ENCODE measurements at places on chromosomes 5 and 9.

GRCh38 chr5:53019320-53019719 is 30.2 kb downstream of the ITGA2 start:
- H3K27ac ChIP-seq = no peak overlapping the region
- no peaks in the 10 kb centered on the region for H3K27me3 ChIP-seq
- no peaks in the 10 kb centered on the region for H3K4me1 ChIP-seq
- no peaks in the 10 kb centered on the region for H3K36me3 ChIP-seq
- no peak overlapping the region for H3K4me3 ChIP-seq

- no peaks in the 10 kb centered on the region for H3K27me3 ChIP-seq
- H3K4me1 ChIP-seq = no peaks in the 10 kb centered on the region
- no peaks in the 10 kb centered on the region for H3K36me3 ChIP-seq
- no peak overlapping the region for H3K4me3 ChIP-seq
Observed at GRCh38 chr5:20305463-20305862, 317.5 kb upstream of the CDH18 start.

- H3K36me3 ChIP-seq = no peaks in the 10 kb centered on the region
- no peak overlapping the region for H3K27ac ChIP-seq
- DNase-seq = no peak
- no peaks in the 10 kb centered on the region for H3K27me3 ChIP-seq
Observed at GRCh38 chr5:157159209-157159751, 6.8 kb downstream of the GARIN3 start.

DNA sequence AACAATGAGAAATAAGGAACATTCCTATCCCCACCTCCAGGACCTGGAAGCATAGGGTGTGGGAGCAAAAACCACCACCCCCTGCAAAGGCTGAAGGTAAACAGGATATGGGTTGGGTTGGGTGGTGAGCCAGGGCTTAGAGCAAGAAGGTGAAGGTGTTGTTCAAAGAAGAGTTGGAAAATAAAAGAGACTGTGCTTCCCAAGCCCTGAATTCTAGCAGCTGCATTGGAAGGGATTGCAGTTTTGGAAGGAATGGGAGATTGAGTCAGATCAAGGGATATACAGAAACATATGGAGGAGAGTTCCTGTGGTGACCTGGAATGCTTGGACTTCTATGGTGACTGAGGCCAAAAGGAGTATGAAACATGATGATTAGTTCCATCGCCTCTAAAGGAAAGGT is 24.7 kb upstream of the MTAP start:
- DNase-seq = no peak
- no peak overlapping the region for H3K4me3 ChIP-seq
- no peaks in the 10 kb centered on the region for H3K36me3 ChIP-seq
- H3K4me1 ChIP-seq = no peaks in the 10 kb centered on the region
- no peaks in the 10 kb centered on the region for H3K27me3 ChIP-seq

GRCh38 chr9:115882911-115883310 is 270.7 kb upstream of the PAPPA start:
- H3K4me1 ChIP-seq = no peaks in the 10 kb centered on the region
- no peak for DNase-seq
- no peaks in the 10 kb centered on the region for H3K27me3 ChIP-seq
- no peak overlapping the region for H3K27ac ChIP-seq
- no peaks in the 10 kb centered on the region for H3K36me3 ChIP-seq
- no peak overlapping the region for H3K4me3 ChIP-seq

DNA sequence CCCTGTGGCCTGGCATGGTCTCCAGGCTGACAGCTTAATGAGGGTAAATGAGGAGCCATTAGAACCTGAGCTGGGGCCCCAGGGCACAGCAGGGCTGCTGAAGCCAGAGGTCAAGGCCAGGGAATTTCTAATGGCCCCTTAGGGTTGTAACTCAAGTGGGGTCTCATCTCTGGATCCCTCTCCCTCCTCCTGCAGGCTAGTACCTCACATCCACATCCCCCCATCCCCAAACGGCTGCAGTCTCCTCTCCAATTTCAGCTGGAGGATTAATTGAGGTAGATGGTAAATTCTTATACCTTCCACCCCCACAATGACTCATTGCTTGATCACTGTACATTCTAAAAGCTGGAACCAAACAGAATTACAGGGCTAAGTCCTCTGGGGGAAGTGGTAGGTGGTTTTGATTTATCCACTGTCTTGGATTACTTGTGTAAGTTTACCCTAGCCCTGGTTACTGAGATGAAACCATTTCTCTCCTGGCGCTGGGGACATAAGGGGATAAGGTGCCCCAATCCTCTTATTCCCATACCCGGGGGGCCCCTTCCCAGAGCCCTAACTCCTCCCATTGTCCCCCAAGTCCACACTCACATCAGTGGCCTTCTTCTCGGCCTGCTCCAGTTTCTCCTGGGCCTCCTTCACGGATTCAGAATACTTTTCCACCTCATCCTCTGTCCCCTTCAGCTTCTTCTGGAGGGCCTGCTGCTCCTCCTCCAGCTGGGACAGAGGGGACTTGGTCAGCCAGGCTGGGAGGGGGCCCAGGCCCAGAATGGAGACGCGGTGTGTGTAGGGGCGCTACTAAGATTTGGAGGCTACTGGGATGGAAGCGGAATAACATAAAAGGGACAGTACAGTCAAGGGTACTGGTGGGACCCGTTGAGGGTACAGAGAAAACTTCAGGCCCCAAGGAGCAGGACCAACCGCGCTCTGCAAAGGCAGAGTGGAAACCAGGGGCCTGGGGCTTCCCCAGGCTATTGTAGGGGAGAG is 875 bp downstream of the TPM2 start:
- H3K27me3 ChIP-seq = no peaks in the 10 kb centered on the region
- no peak for DNase-seq
- peak overlapping the region; percentile 88 for H3K4me3 ChIP-seq
- H3K36me3 ChIP-seq = peaks cover 13% of the 10 kb centered on the region
- H3K4me1 ChIP-seq = peaks cover 34% of the 10 kb centered on the region

- no peaks in the 10 kb centered on the region for H3K27me3 ChIP-seq
- no peaks in the 10 kb centered on the region for H3K4me1 ChIP-seq
- H3K36me3 ChIP-seq = no peaks in the 10 kb centered on the region
- H3K27ac ChIP-seq = no peak overlapping the region
- no peak for DNase-seq
Observed at GRCh38 chr5:100600298-100600994, 65.3 kb downstream of the FAM174A start.

- DNase-seq = no peak
- H3K27me3 ChIP-seq = no peaks in the 10 kb centered on the region
- no peak overlapping the region for H3K27ac ChIP-seq
- no peaks in the 10 kb centered on the region for H3K36me3 ChIP-seq
Observed at GRCh38 chr9:28648723-28649122, 1075.4 kb upstream of the C9orf72 start.

DNA sequence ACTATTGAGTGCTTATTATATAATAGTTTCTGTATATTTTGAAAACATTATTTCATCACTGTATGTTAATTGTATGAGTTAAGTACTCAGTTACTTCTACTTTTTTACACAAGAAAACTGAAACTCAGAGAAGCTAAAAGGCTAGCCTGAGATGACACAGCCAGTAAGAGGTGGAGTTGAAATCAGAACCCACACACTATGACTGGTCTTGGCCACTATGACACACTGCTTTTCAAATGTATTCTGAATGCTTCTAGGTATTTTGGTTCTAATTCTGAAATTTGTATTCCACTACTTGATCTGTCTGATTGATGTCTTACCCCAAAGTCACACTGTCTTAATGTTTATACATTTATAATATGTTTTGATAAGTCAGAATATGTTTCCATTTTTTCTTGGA is 181.8 kb downstream of the ZDHHC21 start:
- no peaks in the 10 kb centered on the region for H3K27me3 ChIP-seq
- no peak for DNase-seq
- H3K36me3 ChIP-seq = no peaks in the 10 kb centered on the region
- H3K4me1 ChIP-seq = peaks cover 8% of the 10 kb centered on the region
- H3K4me3 ChIP-seq = no peak overlapping the region
- no peak overlapping the region for H3K27ac ChIP-seq

DNA sequence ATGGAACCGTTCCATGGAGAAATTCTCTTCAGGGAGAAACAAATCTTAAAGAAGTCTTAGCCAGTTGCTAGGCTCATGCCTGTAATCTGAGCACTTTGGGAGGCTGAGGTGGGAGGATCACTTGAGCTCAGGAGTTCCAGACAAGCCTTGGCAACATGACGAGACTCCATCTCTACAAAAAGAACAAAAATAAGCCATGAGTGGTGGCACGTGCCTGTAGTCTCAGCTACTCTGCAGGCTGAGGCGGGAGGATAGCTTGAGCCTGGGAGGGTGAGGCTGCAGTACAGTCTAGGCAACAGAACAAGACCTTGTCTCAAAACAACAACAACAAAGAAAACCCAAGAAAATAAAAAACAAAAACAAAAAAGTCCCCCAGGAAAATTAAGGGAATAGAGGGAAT is 8.2 kb downstream of the HSPB3 start:
- no peaks in the 10 kb centered on the region for H3K36me3 ChIP-seq
- H3K27me3 ChIP-seq = no peaks in the 10 kb centered on the region
- no peak for DNase-seq
- no peaks in the 10 kb centered on the region for H3K4me1 ChIP-seq
- H3K4me3 ChIP-seq = no peak overlapping the region

DNA sequence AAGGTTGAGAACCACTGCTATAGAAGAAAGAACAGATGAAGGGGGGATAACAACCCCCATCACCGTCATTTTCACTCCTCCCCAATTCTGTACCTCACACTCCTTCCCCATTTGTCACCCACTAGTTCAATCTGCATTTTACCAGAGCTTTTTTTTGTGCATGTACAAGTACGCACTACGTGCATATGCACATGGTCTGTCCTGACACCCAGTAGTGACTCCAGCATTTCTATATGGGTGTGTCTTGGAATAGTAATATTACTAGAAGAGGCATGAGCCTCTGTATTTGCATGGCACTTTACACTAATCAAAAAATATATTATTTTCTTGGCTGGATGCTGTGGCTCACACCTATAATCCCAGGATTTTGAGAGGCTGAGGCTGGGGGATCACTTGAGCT is 38.7 kb downstream of the NIM1K start:
- no peaks in the 10 kb centered on the region for H3K27me3 ChIP-seq
- no peaks in the 10 kb centered on the region for H3K36me3 ChIP-seq
- no peak for DNase-seq

DNA sequence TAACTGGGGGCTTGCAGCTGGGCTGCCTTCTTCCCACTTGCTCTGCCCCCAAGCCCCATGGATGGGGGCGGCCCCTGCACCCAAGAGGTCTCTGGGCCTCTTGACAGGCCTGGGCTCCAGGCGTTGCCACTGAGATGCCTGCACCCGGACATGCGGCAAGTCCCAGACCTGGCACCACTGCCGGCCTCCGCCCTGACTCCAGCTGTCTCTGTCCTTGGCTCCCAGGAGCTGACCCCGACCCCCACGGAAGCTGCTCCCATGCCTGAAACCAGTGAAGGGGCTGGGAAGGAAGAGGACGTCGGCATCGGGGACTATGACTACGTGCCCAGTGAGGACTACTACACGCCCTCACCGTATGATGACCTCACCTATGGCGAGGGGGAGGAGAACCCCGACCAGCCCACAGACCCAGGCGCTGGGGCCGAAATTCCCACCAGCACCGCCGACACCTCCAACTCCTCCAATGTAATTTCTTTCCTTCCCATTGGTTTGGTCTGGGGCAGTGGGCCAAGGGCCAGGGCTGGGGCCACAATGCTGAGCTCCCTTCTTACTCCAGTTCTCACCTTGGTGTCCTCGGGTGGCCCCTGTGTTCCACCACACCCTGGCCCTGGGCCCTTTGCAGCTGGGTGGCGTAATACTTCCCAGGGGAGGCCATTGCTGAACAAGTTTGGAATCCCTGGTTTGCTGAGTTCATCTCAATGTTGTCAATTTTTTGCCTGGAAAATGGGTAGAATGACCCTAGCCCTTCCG is 88.6 kb downstream of the COL5A1 start:
- H3K27ac ChIP-seq = no peak overlapping the region
- H3K36me3 ChIP-seq = peaks cover 9% of the 10 kb centered on the region
- H3K4me1 ChIP-seq = peaks cover 22% of the 10 kb centered on the region
- no peak for DNase-seq
- no peaks in the 10 kb centered on the region for H3K27me3 ChIP-seq

GRCh38 chr9:83976372-83976771 is 3.6 kb downstream of the HNRNPK start:
- DNase-seq = no peak
- H3K36me3 ChIP-seq = peaks cover 27% of the 10 kb centered on the region
- no peak overlapping the region for H3K27ac ChIP-seq
- H3K4me1 ChIP-seq = no peaks in the 10 kb centered on the region

DNA sequence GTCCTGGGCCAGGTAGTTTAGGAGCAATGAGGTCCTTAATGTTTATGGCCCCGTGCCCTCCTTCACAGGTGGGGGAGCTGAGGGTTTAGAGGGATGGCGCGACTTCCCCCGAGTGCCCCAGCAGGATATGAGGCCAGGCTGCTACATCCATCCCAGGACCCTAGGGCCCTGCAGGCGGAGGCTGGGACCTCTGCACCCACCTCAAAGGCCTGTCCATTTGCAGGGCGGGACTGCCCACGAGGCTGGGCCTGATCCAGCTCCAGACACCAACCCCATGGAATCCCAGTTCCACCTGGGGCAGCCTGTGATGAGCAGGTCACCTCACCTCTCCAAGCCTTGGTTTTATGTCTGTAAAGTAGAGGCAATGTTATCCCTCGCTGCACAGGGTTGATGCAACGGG is 142.1 kb downstream of the RXRA start:
- H3K27me3 ChIP-seq = no peaks in the 10 kb centered on the region
- H3K27ac ChIP-seq = no peak overlapping the region
- no peak overlapping the region for H3K4me3 ChIP-seq
- no peaks in the 10 kb centered on the region for H3K36me3 ChIP-seq

DNA sequence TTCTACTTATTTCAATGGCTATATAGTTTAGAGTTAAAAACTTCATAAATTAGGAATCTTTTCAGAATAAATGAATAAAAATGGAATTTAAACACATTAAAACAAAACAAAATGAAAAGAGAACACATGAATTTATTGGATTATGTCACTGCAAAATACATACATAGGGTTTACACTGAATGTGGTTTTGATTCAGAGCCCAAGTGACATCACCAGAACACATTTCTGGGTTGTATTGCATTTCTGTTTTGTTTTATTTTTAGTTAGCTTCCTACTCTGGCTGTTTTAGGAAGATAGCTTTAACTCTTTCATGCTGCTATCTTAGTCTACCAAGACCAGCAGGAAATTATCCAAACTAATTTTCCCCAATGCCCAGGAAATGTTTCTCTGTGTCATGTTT is 1935.0 kb downstream of the EFNA5 start:
- no peaks in the 10 kb centered on the region for H3K27me3 ChIP-seq
- DNase-seq = no peak
- no peaks in the 10 kb centered on the region for H3K36me3 ChIP-seq
- H3K4me3 ChIP-seq = no peak overlapping the region

Measured in spinal cord (tissue), 10 donors.